ENCODE measurements at places on chromosomes 3 and 15.

DNA sequence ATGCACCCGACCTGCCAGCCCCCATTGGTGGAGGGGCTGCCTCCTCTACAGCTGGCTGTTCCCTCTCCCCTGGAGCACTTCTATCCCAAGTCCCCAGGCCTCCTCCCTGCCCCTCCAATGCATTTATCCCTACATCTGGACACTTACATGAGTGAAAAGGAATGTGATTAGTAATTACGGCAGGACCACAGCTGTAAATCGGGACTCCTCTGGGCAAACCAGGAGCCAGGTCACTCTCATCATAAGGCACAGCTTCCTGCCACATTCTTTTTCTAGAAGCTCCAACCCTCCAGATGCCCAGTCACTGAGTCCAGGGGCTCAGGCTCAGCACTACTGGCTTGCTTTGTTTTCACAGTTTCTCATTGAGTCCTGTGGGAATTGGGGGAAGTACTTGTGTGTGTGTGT lies 54.3 kb downstream of the IL20RB start:
- no peak for DNase-seq

DNA sequence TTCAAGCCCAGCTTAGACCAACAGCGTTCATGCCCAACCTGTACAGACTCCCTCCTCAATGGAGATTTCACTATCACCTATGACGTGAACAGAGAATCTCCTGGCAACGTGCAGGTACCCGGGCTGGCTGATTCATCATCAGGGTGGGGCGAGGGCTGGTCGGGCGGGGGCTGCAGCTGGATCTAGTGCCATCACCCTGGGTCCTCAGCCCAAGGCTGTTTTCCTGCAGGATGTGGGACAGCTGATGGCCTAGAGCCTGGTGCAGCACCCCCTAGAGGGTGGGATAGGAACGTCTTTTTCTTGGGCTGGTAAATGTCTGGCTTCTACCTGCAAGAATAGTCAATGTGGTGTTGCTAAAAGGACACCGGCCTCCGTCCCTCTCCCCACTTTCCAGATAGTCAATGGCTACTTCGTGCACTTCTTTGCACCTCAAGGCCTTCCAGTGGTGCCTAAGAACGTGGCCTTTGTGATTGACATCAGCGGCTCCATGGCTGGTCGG lies 4.4 kb downstream of the ITIH3 start:
- peak; percentile 49 for DNase-seq

DNA sequence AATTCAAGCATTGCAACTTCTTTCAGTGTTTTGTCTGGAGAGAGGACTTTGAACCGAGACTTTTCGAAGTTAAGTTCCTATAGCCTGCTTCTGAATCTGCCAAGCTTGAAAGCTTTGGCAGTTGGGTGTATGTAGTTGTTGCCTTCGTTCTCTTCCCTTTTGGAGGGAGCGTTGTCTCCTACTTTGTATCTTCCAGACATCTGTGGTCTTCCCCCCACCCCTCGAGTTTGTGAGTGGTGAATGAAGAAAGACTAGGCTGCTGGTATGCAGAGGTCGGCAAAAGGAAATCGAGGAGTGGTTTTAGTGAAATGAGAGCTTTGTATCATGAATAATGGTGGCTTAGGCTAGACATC lies 1.3 kb downstream of the CTNNB1 start:
- DNase-seq, result no peak

GRCh38 chr3:132550579-132551305 lies 46.3 kb upstream of the ACKR4 start:
- no peak for DNase-seq

DNA sequence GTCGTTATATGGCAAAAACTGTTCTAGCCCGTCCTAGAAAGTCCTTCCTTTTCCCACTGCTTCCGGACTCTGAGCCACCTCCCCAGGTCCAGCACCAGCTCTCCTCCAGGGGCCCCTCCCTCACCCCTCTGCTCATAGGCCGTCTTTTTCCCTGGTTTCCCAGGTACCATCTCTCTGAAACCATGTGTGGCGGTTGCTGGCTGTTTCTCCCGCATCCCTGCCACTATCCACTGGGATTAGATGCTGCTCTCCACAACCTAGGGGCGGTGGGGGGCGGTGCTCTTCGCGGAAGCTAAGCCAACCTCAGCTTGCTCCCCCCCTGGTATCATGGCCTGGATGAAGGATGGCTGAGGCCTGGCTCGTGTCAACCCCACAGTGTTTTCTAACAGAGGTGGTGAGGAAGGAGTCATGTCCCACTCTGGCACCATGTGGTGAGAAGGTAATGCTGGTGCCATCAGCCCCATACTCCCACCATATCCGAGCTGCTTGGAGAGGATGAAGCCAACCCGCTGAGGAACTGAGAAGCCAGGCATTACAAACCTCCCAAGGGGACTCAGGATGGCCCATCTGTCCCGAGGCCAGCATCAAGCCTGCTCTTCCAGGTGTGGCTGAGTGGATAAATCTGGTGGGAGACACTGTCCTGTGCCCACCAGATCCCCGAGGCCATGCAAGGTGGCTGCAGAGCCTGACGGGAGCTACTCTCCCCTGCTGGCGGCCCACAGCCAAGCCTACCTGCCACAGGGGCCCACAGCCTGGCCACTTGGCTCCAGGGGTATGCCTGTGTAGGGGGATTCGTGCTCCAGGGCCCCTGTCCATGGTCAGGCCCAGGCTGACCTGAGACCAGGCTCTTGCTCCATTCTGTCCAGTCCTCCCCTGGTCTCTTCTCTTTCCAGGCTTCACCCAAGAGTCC lies 27.9 kb upstream of the SLC41A3 start:
- no peak for DNase-seq

GRCh38 chr15:42836251-42836650 lies 84.3 kb downstream of the TTBK2 start:
- DNase-seq, result no peak

DNA sequence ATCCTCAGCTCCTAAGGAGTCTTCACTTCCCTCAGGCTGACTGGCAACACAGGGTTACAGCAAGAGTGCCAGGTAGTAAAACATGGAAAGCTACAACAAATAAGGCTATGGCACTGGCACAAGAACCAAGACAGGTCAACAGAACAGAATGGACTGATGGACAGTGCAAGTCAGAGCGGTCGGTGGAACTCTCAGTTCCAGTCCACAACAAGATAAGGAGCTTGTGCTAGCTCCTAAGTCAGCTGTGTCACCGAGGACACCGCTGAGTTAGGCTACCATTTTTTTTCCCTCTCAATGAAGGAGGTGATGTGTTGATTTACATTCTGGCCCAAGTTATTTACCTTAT lies 55.9 kb upstream of the LIMD1 start:
- no peak for DNase-seq

DNA sequence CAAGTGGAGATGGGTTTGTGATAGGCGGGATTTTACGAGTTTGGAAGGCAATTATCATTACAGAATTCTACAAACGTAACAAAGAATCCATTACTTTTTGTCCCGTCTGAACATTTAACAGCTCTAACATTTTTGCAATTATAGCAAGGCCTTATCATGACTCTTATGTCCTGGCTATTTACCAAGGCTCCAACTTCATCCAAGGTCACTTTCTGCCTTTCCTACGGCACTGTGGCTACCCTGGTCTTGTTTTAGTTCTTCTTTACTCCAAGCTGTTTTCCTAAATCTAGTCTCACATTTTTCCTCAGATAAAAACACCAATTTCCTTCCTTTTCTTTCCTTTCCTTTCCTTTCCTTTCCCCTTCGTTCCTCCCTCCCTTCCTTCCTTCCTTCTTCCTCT lies 33.5 kb upstream of the GRM7 start:
- no peak for DNase-seq

DNA sequence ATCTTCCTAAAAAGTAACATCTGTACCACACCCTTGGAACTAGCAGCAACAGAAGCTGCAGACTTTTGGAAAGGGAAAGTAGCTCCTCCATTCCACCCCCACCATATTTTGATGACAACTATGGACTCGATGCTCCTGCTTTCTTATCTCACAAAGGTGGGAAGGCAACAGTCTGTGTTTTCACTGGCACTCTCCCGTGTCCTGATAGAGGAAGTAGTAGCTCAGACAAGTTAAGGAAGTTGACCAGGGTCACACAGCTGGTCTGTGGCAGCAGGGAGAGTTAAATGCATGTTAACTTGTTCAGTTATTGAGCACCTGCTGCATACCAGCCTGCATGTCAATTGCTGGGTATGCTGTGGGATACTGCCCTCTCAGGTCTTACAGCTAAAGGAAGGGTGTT lies 33.1 kb downstream of the BHLHE40 start:
- DNase-seq, result no peak

DNA sequence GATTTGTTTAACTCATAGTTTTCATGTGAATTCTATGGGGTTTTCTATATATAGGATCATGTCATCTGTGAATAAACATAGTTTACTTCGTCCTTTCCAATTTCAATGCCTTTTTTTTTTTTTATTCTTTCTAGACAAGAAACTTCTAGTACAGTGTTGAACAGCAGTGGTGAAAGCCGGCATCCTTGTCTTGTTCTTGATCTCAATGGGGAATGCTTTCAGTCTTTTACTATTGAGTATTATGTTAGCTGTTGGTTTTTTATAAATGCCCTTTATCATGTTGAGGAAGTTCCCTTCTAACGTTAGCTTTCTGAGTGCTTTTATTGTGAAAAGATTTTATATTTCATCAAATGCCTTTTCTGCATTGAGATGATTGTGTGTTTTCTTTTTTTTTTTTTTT lies 69.0 kb downstream of the SLMAP start:
- no peak for DNase-seq

GRCh38 chr3:62525281-62525680 lies 151.9 kb upstream of the FEZF2 start:
- DNase-seq, result no peak

DNA sequence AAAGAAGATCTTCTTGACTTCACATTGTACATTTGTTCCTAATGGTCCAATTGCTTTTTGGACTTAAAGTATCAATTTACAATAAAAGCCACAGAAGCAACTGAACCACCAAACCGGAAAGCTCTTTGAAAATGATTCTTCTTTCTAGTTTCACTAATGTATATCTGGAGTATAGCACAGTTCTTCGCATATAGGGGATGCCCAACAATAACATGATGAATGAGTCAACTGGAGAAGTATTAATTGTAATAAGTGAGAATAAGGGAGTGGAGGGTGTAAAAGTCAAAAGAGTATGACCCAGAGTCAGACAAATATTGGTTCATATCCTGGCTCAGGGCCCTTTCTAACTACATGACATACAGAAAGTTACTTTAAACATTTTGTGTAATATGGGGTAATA lies 425.2 kb downstream of the ZBTB20 start:
- no peak for DNase-seq

DNA sequence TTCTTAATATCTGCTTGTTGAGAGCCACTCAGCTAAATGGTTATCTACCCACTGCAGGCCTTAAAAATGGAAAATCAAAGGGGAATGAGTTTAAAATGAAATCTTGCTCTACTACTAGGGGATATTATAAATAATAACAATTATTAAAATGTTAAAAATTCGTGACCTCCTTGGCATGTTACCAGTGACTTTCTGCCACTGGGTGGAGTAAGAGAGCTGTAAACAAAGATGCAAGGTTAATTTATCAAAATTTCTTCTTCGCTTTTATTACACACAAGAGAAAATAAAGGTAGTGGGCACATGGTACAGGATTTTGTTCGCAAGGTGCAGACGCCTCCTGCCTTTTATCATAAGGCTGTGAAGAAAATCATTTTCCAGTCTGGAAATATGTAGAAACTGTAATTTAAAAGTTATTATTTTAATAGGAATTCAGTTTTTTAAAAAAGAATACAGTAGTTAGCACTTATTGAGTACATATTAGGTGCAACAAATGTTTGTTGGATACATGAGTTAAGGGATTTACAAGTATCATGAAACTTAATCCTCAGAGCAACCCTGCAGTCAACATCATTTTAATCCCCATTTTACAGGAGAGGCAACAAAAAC lies 272.6 kb downstream of the SUCLG2 start:
- no peak for DNase-seq

- no peak for DNase-seq
Observed at GRCh38 chr3:9180764-9181117, 68.7 kb downstream of the SRGAP3 start.

DNA sequence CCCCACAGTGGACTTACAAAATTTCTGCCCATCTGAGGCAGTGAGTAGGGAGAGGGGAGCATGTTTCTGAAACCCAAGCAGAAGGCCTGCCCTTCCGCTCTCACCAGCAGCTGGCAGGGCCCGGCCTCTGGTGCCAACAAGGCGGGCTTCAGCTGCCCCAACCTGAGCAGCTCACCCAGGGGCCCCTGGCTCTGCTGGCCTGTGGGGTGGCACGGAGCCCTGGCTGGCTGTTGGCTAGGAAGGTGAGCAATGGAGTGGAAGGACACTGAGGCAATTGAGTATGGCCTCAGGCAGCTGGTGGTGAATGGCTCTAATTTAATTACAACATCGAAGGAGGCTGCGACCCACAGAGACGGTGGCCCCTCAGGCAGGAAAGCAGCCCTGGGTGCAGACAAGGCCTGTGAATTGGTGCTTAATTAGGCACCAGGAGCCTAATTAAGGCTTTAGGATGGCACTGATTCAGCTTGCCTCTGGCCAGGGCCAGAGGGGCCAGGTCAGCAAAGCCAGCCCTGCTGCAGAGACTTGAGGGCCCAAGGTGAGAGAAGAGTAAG lies 60.9 kb downstream of the ST8SIA2 start:
- no peak for DNase-seq
